ENCODE measurements at places on chromosomes 12 and 14. TPM values are rescaled to one million over a fixed set of nuclear protein-coding genes. Genes with fewer than 3 reads are reported as not detected.

KSR2 gene
- not detected for total RNA-seq

OTOGL gene
- total RNA-seq = not detected

MLXIP gene
- 36.1 TPM for total RNA-seq

TMEM132C gene
- total RNA-seq = not detected

GPR68 gene
- total RNA-seq = 48.0 TPM

- no peak for DNase-seq
Measured at GRCh38 chr12:129068684-129069083, 215.4 kb downstream of the GLT1D1 start.

DNA sequence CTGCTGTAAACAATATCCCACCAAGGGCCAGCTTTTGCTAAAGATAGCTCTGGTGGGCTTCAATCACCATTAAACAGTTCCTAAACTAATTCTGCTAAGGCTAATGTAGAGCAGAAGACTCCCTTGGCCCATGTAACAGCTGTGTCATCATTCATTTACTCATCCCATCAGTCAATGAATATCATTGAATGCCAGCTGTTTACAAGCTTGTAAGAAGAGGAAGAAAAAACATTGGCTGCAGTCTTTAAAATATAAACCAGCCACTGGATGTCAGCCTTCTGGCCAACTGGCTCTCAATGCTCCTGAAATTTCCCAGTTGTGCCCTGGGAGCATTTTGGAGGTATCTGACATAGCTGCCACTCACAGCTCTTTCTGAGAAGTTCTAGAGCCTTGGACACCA, 18.0 kb upstream of the MAP3K9 start:
- no peak for DNase-seq

GRCh38 chr14:103067231-103067954, 10.0 kb upstream of the CDC42BPB start:
- no peak for DNase-seq

DNA sequence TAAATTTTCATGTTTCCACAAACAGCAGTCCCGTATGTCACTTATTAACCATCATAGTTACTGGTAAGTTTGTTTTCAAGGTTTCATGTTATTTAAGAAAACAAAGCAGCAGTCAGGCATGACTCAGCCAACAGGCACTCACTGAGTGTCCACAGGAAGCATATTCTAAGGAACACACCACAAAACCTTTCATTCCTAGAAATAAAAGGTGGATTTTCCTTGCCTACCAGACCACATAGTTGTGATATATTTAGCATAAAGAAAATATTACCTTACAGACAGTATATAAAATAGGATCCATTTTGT, 143.3 kb upstream of the AVPR1A start:
- DNase-seq = no peak

DNA sequence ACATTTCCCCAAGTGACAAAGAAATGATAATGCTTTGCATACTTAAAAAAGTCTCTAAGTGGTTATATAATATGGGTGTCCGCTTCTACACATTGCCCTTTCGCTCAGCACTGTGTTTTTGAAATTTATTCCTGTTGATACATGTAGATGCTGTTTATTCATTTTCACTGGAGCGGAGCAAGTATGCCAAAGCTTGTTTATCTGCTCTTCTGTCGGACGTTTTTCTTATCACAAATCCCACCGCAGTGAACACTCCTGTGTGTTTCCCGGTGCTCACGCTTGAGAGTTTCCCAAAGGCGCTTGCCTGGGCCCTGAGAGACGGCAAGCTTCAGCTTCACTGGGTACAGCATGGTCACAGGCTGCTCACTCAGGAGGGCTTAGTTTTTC, 50.2 kb downstream of the TPCN1 start:
- no peak for DNase-seq

- DNase-seq = no peak
Measured at GRCh38 chr12:2372178-2372577, 319.4 kb downstream of the CACNA1C start.

GRCh38 chr14:49582113-49582977, 3.8 kb downstream of the RPS29 start:
- DNase-seq = no peak

GRCh38 chr12:65536876-65537681, 258.6 kb downstream of the MSRB3 start:
- no peak for DNase-seq

GRCh38 chr12:31117203-31118011, 43.7 kb downstream of the DDX11 start:
- DNase-seq = peak; percentile 76

DNA sequence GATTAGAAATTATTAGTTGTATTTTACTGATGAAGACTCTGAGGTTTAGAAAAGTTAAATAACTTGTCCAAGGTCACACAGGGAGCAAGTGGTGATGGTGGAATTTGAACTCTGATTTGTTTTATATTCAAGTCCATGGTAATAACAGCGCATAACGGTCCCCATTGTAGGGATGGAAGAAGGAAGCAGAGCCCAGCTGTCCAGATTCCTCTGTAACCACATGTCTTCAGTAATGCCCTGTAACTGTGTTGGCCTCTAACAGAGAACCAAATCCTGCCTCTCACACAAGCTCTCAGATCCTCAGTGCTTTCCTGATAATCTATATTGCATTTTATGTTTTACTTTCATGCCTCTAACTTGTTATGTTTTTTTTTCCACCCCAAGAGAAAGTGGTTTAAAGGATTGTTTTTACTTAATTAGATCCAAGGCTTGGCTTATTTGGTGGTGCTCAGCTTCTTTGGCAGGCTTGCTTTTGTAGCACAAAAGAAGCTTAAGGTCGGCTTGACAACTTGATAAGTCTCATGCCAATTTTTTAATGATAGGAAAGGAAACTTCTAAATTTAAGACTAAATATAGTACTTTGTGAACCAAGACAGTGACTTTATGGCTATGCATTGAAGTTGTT, 105.1 kb upstream of the SEL1L start:
- no peak for DNase-seq

Measured in activated CD8-positive, alpha-beta memory T cell treated with anti-CD3 and anti-CD28 coated beads, Interleukin-2, amount 10 ng/mL, durations not matched to agents 7 days and 5 days (primary cell).